ENCODE measurements at places on chromosomes 4 and X.
A peak's percentile ranks its signal among the peaks of the same experiment; 100 is the strongest.

- no peak for DNase-seq
Measured at GRCh38 chr4:98627531-98628257, 30.7 kb downstream of the TSPAN5 start.

DNA sequence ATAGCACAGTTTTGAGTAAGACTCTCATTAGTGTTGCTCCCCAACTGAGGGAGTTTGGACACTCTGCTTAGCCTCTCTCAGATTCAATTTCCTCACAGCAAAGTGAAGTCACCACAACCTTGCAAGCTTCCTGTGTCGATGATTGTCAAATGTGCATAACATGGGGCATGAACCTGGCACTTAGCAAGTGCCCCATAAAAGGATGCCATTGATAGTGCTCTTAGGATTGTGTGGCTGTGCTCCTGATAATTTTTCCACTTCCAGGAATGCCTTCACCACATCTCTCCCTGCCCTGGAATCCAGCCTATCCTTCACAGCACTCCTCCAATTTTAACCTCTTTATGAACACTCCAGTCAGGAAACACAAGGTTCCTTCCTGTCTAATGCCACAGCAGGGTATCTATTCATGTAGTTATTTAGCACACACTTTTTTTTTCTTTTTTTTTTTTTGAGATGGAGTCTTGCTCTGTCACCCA lies 309.4 kb downstream of the PPP3CA start:
- DNase-seq: peak; percentile 20

- DNase-seq: no peak
Measured at GRCh38 chr4:158858410-158859199, 89.8 kb downstream of the FNIP2 start.

GRCh38 chrX:103663981-103664762 lies 22.3 kb downstream of the MORF4L2 start:
- DNase-seq: no peak

GRCh38 chrX:99078301-99078700 lies 1331.8 kb downstream of the PCDH19 start:
- DNase-seq: no peak

GRCh38 chrX:15416133-15416993 lies 32.1 kb upstream of the VEGFD start:
- DNase-seq: peak; percentile 0

DNA sequence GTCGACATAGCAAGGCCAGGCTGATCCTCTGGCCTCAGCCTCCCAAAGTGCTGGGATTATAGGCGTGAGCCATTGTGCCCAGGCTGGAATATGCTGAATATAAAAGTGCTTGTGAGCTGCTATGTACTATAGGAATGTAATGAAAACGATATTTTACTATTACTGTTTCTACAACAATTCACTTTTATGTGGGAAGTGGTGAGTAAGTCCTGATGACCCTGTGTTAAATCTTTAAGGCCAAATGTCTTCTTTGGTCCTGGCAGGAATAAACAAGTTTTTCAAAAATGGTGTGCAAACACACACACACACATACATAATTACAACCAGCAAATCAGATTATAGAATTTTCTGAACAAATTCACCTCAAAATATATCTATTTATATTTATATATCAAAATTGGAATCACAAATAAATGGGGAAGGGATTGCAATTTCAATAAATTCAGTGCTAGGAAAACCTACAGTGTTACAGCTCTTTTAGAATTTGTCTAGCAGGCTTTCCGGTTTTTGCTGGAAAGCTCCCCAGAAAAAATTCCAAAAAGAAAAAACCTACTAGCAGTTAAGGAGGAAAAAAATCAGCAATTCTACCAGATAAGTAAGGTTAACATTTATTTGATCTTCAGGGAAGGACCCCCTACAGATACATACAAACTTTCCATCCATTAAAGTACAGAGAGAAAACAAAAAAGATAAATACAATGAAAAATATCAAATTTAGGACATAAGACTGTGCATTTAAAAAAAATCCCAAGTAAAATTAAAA lies 17.9 kb downstream of the SMIM14 start:
- DNase-seq: no peak

DNA sequence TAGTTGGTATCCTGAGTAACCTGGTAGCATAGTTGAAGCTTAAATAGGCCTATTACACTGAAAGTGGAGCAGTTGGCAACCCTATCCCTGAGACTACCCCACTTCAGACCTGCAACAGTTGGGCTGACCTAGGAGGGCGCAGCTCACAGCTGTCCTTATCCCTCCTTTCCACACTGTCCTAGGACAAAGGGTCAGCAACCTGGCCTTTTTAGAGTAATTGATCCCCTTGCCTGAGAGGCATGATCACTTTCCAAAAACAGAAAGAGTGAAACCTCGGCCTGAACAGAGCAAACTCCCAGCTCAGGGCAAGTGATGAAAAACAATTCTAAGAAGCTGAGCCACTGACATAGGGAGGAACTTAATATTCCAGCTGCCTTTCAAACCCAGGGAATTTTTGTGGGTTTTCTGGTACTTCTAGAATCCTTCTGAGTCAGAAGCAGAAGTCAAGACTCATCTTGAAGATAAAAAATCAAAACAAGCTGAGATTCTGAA lies 94.9 kb upstream of the MYOZ2 start:
- DNase-seq: no peak

DNA sequence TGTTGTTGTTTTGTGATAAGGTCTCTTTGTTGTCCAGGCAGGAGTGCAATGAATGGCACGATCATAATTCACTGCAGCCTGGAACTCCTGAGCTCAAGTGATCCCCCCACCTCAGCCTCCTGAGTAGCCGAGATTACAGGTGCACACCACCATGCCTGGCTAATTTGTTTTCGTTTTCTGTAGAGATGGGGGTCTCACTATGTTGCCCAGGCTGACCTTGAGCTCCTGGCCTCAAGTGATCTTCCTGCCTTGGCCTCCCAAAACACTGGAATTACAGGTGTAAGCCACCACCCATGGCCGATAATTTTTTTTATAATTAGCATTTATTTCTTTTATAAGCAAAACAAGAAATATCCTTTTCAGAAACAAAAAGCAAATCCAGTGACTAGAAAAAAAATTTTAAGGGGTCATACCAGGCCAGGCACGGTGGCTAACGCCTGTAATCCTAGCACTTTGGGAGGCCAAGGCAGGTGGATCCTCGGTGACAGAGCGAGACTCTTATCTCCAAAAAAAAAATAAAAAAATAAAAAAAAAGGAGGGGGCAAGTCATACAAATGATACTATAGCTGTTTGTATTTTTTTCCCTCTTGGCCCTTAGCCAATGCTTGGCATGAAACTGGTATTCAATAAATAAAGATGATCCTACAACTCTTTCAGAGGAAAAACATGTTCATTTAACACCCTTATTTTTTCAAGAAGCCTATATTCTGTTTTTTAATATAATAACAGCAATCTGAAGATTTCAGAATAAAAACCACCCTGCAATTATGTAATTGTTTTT lies 3.4 kb downstream of the PLAC8 start:
- DNase-seq: no peak

DNA sequence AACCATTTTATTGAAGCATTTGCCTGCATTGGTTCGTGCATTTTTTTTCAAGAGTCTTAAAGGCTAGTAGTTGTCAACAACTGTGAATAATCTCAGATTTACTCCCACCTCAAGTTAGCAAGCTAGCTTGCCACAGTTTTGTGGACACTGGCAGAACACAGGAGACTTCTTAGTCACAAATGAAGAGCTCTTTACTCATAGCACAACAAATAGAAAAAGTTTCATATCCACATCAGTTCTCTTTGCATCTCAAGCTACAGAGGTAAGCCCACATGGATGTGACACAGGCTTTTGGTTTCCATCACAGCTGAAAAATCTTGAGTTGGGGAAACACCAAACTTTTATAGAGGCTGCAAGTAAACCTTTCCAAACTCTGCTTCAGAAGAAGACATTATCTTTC lies 2315.7 kb upstream of the TENM3 start:
- DNase-seq: no peak

DNA sequence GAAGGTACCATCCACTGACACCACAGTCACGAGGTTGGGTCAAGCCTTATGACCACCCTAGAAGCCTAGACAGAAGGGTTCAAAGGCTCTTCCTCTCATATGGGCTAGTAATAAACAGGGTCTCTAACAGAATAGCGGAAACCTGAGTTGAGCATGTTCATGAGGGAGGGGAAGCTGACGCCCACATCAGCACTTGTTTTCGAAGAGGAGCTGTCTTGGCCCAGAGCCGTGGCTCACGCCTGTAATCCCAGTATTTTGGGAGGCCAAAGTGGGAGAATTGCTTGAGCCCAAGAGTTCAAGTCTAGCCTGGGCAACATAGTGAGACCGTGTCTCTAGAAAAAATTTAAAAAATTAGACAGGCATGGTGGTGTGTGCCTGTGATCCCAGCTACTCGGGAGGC lies 21.5 kb upstream of the TMSB4X start:
- no peak for DNase-seq

DNA sequence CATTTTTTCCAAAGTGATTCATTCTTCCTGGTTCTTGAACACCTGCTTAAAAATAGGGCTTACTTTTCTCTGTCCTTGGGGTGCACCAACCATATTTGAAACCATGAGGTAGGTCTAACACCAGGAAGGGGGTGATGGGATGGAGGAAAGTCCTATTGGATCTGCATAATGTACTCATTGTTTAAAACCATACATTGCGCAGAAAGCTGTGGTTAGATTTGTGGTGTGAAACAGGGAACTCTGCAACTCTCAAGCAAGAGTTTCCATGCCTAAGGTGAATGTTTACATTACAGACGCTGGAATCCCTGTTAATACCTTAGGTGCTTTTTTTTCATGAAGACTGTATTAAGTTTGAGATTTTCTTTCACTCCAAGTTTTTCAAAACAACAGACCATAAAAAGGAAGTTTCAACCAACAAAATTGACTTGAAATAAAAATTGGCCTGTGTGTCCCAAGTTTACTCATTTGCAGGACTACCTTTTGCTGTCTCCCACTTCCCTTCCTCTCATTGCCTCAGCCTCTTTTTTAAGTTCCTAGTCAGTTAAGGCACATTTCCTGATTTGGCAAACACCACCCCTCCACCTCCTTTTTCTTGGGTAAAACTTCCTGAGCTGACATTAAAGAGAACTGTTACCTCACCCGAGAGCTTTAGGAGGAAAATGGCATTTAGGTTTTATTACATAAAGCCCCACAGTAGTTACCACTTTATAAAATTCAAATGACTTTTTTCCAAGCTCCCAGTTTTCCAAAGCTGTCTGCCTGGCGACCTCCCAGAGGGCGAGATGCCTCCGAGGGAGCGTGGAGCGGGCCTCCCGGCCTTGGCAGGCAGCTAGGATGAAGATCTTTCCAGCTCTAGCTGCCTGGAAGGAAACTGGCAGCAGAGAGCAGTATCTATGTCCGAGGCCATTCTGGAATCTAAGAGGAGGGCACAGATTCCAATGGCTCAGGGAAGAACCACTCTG lies 47.9 kb upstream of the RBPJ start:
- DNase-seq: no peak

DNA sequence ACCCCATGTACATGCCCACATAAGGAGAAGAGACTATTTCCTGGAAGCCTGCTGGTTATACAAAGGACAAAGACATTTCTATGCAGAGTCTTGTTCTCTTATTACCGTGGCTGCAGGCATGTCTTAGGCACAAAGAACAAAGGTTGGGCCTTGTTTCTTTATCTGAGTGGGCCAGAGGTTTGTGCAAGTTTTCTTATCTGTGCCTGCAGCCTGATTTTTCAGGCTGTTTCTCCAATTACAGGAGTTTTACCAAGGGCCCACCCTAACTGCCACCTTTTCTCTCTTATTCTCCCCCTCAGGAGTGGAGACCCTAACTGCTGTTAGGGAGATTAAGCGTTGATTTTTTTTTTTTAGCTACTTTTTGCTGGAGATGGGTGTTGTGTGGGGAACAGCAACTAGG lies 3.5 kb downstream of the TENT5D start:
- no peak for DNase-seq

GRCh38 chrX:150060406-150060805 lies 122.1 kb upstream of the EOLA2 start:
- no peak for DNase-seq

Measured in activated T-cell treated with anti-CD3 and anti-CD28 coated beads, Interleukin-2, amount 50 U/mL, for 72 hours (primary cell).